Endothelial cell of umbilical vein (primary cell): ENCODE measurements at places on chromosomes 1 and 21. TPM values are rescaled to one million over a fixed set of nuclear protein-coding genes. Genes with fewer than 3 reads are reported as not detected.

Gene COL16A1
- 0.68 and 0.75 TPM in 2 replicates for polyA plus RNA-seq

Gene DYRK3
- 2.9 and 3.4 TPM in 2 replicates for polyA plus RNA-seq

- no peak for DNase-seq
Measured at GRCh38 chr1:9653491-9654050, 2.0 kb downstream of the PIK3CD start.

GRCh38 chr1:78833491-78833890 lies 173.0 kb downstream of the ADGRL4 start:
- DNase-seq = peak; percentile 93

Gene USH2A
- polyA plus RNA-seq = not detected in 2 replicates

DNA sequence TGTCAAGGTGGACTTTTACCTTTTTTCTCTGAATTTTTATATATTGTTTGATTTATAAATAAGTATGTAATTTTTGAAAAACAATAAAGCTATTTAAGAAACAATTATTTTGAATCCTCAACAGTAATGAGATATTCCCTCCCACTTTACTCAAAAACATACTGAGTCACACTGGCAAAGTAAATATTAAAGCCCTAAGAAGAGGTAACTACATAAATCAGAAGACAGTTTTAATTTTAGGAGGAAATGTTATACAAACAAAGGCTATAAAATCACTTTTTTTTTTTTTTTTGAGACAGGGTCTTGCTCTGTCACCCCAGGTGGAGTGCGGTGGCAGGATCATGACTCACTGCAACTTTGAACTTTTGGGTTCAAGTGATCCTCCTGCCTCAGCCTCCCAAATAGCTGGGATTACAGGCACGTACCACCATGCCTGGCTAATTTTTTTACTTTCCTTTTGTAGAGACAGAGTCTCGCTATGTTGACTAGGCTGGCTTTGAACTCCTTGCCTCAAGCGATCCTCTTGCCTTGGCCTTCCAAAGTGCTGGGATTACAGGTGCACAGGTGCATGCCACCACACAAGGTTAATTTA lies 36.2 kb downstream of the ZSWIM5 start:
- DNase-seq = no peak

GRCh38 chr1:202192770-202193613 lies 607 bp upstream of the LGR6 start:
- peak; percentile 49 for DNase-seq

GRCh38 chr1:189866606-189867005 lies 611.1 kb downstream of the BRINP3 start:
- DNase-seq = no peak

DNA sequence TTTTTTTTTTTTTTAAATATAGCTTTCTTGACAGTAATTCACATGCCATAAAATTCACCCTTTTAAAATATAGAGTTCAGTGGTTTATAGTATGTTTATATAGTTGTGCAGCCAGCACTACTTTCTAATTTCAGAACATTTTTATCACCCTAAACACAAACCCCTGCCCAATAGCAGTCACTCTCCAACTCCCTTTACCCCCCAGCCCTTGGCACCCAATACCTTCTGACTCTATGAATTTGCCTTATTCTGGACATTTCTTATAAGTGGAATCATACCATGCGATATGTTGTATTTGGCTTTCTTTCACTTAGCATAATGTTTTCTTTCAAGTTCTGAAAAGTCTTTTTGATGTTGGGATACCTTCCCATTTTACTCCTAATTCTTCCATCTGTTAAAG lies 42.5 kb upstream of the NEXN start:
- no peak for DNase-seq

- DNase-seq = no peak
Measured at GRCh38 chr1:112253366-112253765, 142.6 kb upstream of the CTTNBP2NL start.

Gene FAF1
- polyA plus RNA-seq = 5.2 and 9.0 TPM in 2 replicates

DNA sequence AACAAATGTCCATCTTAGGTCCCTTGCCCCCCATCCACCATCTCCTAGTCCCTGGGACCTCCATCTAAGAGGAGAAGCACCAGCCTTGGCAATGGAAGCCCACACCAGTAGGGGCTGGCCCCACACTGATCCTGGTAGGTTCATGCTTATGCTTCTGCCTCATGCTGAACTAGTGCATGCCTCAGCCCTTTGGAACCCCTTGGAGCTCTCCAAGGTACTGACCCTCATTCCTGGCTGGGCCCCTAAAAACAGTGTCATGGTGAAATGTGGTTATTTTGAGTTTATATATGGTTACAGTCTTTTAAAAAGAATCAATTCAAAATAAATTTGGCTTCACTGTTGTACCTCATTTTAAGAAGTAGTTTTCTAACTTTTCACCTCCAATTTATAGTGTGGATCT lies 108.3 kb downstream of the HIVEP3 start:
- DNase-seq = peak; percentile 41

Gene PLA2G4A
- polyA plus RNA-seq = 7.0 and 8.2 TPM in 2 replicates

DNA sequence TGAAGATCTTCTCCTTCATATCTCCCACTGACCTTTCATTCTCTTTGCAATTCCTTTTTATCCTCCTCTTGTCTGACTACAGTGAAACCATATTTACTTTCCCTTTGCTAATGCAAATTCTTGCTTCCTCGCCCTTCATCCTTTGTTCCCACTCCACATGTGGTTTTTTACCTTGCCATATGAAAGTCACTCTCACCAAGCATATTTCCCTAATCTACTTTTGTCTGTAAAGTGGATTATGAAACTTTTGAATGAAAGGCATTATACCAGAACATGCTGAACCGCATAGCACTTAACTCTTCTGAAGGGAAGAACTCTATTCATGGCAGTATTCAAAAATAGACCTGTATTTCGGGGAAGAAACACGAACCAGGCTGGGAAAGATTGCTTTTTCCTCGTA lies 8.0 kb upstream of the TMPRSS15 start:
- DNase-seq = no peak

- no peak for DNase-seq
Measured at GRCh38 chr1:230715510-230715909, 1.6 kb upstream of the AGT start.

DNA sequence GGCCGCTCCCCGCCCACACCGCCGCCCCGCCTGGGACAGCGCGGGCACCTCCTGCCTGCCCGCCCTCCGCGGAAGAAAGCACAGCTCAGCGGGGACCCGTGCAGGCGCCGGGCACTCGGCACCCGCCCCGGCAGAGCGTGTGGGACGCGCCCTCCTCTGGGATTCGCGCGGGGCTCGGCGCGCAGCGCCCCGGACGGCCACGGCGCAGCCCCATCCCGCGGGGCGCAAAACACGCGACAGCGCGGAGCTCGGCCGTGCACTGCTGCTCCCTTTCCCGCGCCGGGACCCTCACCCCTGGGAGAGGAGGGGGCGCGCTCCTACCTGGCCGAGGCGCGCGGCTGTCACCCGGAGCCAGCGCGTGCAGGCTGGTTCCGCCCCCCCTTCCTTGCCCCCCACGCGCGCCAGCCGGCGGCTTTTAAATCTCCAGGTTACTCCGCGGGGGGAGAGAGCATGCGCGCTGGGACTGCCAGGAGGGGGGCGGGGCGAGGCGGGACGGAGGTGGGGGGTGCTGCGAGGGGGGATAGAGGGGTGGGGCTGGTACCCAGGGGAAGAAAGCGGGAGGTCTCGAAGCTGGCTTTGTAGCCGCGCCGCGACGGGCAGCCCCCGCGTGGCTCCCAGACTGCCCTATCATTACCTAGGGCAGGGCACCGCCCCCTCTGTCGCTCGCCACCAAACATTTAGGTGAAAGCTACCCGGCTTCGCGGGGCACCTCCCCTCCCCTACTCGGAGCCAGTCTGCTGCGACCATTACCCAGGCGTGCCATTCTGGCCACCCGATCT lies at the start of gene SLC45A3:
SLC45A3 (minus strand) TSS at position 437 of the 779 bp plus-strand sequence. CDS start 15,853 bp downstream, outside the sequence.
- no peak for DNase-seq

DNA sequence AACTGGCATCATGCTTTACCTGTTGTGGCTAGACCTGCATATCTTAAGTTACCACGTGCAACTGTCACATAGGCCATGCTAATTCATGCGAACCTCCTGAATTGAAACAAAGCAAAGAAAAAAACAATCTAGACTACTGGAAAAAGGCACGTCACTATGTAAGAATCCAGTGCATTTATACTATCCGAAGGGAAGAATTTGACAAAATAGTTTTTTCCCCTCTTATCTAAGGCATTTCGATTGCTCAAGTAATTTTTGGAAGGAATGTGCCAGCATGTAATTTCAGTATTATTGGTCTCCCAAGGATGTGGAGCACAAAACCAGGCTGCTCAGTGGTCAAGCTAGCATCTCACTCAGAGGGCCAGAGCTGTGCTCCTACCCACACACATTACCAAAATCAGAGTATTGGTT lies 31.5 kb upstream of the C1orf198 start:
- DNase-seq = no peak

Gene NBPF20
- polyA plus RNA-seq = 2.6 TPM in 2 replicates

DNA sequence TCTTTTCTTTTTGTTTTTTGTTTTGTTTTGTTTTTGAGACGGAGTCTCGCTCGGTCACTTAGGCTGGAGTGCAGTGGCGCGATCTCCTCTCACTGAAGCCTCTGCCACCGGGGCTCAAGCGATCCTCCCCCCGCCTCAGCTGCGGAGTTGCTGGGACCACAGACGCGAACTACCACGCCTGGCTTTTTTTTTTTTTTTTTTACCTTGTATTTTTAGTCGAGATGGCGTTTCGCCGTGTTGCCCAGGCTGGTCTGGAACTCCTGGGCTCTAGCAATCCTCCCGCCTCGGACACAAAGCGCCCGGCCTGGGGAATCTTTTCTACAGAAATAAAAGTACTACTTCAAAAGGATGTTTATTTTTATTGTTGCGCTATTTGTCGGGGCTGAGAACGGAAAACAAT lies 1.1 kb upstream of the SETDB1 start:
- peak; percentile 23 for DNase-seq

- no peak for DNase-seq
Measured at GRCh38 chr1:6003568-6004411, 11.6 kb upstream of the NPHP4 start.

- DNase-seq = no peak
Measured at GRCh38 chr1:181097242-181097641, 8.7 kb downstream of the IER5 start.

Gene OR2M3
- polyA plus RNA-seq = not detected in 2 replicates

Gene HLCS
- 4.4 and 6.7 TPM in 2 replicates for polyA plus RNA-seq

GRCh38 chr1:210685295-210685650 lies 356.6 kb downstream of the HHAT start:
- DNase-seq = no peak

GRCh38 chr1:167330601-167331293 lies 110.1 kb downstream of the POU2F1 start:
- no peak for DNase-seq

DNA sequence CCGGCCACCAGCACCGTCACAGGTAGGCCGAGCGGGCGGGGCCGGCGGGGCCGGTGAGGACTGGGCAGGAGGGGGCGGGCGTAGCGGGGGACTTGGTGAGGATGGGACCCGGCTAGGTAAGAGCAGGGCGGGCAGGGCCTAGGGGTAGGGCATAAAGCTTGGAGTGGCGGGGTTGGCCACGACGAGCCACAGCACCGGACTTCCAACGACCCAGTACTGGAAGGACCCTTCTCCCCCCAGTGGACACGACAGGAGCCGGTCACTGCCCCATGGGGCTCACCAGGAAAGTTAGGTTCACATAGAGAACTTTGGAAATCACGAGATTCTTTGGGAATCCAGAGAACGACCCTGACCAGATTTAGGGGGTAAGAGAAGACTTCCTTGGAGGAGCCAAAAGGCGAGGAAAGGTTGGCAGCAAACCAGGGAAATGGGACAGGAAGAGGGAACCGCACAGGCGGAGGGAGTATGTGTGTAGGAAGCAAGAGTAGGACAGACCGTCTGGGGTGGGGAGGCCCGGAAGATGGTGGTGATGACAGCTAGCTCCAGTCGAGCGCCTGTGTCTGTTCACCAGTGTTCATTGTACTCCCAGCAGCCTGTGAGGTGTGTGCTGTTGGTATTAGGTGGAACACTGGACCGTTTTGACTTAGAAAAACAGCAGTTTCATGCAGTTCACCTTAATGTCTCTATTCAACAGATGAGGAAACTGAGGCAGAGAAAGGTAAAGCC lies 20.4 kb downstream of the ZNF362 start:
- DNase-seq = no peak

GRCh38 chr1:9494936-9495758 lies 44.1 kb upstream of the SLC25A33 start:
- DNase-seq = peak; percentile 42

DNA sequence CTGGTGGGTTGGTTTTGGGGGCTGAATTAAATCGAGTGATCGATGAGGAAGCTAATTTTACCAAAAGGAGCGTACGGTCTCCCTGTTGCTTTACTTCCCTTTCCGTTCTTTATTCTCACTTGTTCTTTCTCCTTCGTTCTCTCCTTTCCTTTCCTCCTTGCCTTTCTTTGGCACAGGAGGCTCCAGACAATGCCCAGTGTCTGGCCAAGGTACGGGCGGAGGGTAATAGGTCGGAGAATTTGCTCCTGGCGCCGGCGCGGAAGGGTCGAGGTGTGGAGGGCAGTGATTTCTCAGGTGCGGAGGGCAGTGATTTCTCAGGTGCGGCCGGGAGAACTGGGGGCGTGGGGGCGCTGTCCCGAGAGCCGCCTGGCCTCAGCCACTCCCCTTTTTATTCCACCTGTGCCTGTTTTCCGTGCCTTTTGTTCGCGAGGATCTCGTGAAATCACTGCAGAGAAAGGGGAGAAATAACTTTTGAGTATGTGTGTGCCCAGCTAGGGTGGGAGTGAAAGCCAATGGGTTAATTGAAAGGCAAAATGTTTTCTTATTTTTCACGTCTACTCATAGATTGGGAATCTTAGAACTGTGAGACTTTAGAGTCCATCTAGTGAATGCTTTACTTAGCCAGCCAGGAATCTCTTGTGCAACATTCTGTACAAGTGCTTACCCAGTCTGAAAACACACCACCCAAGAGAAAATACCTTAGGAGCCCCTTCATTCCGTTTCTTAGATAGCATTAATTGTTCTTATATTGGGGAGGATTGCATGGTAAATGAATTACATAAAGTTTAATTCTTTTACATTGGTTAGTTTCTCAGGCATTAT lies 1.3 kb downstream of the FNBP1L start:
- DNase-seq = peak; percentile 41

Gene CLDN14
- 2.5 TPM in 2 replicates for polyA plus RNA-seq

GRCh38 chr1:14138135-14138506 lies 438.1 kb downstream of the PRDM2 start:
- no peak for DNase-seq

- no peak for DNase-seq
Measured at GRCh38 chr1:226678251-226678650, 60.8 kb downstream of the ITPKB start.

DNA sequence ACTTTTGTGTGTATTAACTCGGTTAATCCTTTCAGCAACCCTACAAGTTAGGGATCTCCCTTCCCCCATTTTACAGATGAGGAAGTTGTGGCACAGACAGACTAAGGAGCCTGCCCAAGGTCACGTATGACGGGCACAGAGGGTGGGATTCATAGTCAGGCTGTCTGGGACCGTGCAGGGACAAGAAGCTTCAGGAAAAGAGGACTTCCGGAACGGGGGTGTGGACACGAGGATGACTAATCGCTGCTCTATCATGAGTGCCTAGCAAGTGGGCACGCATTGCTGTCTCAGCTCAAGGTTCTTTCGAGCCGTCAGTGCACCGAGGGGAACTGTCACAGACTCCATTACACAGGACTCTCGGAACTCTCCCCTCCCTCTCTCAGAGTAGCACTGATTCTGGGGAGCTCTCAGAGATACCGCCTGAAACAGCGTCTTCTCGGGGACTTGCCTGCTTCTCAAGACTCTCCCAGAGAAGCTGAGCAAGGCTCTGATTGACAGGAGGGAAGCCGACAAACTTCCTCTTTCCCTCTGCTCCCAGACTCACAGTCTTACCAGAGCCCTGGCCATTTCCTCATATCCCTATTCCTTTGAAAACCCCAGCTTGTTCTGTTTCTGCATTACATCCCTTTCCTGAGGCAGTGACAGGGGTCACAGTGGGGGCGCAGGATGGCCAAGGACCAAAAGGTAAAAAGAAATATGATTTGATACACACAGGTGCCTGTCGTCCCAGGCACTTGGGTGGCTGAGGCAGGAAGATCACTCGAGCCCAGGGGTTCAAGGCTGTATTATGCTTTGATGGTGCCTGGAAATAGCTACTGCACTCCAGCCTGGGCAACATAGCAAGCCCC lies 14.4 kb downstream of the FHAD1 start:
- peak; percentile 74 for DNase-seq
